Activated CD4-positive, CD25-positive, alpha-beta regulatory T cell (primary cell): ENCODE measurements at places on chromosomes 1 and 21.

DNA sequence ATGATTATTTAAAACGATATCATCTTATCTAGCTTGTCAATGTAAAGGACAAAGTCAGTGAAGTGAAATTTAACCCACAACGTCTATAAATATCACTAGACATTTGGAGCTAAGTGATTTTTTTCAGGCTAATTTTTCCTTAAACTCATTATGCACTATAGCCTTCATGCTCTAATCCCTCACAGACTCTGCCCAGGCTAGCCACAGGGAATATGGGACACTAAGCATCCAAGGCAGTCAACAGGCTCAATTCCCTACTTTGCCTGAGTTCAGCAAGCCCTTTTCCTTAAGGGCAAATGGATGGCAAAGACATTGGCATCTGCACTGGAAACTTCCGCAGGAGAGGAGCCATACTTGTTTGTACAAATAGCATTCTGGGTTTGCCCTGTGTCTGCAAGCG, 577.0 kb downstream of the LMO4 start:
- DNase-seq, result no peak

DNA sequence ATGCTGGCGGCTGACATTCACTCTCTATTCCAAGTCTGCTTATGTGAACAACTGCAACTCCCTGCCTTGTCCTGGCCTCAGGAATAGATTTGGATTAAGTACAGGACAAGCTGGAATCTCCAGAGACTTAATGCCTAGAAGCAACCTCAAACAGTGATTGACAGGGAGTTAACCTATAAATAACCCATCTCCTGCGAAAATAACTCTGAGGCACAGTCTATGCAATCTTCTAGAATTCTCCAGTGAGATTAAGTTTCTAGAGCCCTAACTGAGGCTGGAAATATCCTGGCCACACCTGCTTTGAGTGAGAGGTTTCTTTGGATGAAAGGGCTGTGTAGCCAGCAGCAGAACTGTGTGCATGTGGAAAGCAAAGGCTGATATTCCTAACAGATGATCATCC, 25.3 kb upstream of the ATP1A1 start:
- no peak for DNase-seq

- DNase-seq, result no peak
These were observed 5.5 kb downstream of the RHOC start for GRCh38 chr1:112701227-112702066.

DNA sequence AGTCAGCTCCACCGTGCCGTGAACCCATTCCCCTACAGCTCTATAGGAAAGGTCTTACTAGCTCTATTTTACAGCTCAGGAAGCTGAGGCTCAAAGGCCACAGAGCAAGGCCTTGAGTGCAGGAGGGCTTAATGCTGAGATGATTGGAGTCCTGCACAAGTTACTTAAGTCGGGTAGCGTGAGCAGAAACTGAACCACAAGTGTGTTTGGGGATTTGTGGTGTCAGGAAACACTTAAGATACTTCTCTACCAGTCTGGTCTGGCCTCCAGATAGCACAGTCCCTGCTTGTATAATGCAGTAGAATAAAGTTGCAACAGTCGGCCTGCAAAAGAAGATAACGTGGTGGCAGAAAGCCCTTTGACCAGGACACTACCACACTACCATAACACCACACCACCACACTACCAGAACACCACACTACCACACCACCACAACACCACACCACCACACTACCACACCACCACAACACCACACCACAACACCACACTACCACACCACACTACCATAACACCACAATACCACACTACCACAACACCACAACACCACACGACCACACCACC, 118.1 kb downstream of the SPSB1 start:
- no peak for DNase-seq

DNA sequence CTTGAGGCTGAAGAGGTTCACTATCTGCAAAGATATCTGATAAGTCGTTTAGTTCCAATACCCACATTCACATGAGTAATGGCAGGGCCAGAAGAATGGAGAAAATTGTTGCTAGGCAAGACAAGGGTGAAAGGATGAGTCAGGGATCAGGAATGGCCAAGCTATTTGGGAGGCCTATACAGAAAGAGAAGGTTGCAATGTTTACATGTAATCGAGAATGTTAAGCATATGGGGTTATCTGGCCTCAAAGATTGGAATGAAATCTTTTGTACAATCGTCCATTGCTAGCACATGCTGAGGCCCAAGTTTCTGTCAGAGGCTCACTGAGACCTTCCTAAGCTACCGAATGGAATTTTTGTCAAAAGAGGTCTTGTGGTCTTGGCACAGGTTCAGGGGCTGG, 299.9 kb upstream of the PLD5 start:
- DNase-seq, result no peak

- no peak for DNase-seq
These were observed 11.2 kb downstream of the CSRP1 start for GRCh38 chr1:201495551-201496295.
